H1 (cell line): ENCODE measurements at places on chromosomes 12 and 14. TPM values are rescaled to one million over a fixed set of nuclear protein-coding genes. Genes with fewer than 3 reads are reported as not detected.

DNA sequence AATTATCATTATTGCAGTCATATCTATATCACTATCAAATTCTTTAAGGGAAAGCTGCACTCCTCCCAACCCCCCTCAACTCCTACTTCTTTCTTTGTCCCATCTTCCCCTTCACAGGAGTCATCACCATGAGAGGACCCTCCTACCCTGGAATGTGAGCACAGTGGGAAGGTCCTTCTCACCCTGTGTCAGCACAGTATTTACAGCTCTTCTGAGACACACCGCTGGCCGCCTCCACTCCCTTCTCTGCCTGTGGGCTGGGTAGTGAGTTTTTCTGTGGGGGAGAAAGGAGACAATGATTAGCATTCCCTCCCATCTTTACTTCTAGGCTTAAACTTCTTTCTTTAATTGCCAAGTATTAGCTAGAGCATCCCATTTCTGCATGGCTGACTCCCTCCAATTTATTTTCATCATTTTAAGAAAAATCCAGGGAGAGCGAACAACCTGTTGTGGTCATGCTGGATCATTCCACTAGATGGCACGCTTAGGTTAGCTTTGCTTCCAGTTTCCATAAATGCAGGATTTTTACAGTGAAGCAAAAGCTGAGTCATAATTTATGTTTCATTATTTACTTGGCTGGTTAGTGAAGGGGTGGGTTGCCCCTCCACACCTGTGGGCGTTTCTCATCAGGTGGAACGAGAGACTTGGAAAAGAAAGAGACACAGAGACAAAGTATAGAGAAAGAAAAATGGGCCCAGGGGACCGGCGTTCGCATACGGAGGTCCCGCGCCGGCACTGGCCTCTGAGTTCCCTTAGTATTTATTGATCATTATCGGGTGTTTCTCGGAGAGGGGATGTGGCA lies 188.5 kb downstream of the ALX1 start:
- H3K4me3 ChIP-seq, result peak overlapping the region; percentile 26; the same call in 1 of the 2 replicates
- no peaks in the 10 kb centered on the region for H3K36me3 ChIP-seq
- H3K4me1 ChIP-seq, result peaks cover 3% of the 10 kb centered on the region; the same call in 1 of the 2 replicates
- no peaks in the 10 kb centered on the region for H3K27me3 ChIP-seq
- no peak overlapping the region; the same call in 1 of the 2 replicates for H3K27ac ChIP-seq
- DNase-seq, result peak; percentile 67

- H3K27ac ChIP-seq, result no peak overlapping the region
- DNase-seq, result no peak
- H3K36me3 ChIP-seq, result no peaks in the 10 kb centered on the region
- H3K27me3 ChIP-seq, result no peaks in the 10 kb centered on the region
- no peaks in the 10 kb centered on the region for H3K4me1 ChIP-seq
Measured at GRCh38 chr14:49641697-49642129, 6.7 kb upstream of the DNAAF2 start.

Gene NGB
- polyA plus RNA-seq, result 0.60 and 0.78 TPM in 2 replicates

- H3K36me3 ChIP-seq, result no peaks in the 10 kb centered on the region
- no peaks in the 10 kb centered on the region for H3K27me3 ChIP-seq
- H3K27ac ChIP-seq, result no peak overlapping the region
- no peaks in the 10 kb centered on the region for H3K4me1 ChIP-seq
Measured at GRCh38 chr12:69948851-69949250, 123.8 kb downstream of the MYRFL start.

- H3K27me3 ChIP-seq, result no peaks in the 10 kb centered on the region
- H3K4me3 ChIP-seq, result no peak overlapping the region
- DNase-seq, result no peak
- no peaks in the 10 kb centered on the region for H3K36me3 ChIP-seq
- H3K4me1 ChIP-seq, result peaks cover 3% of the 10 kb centered on the region
Measured at GRCh38 chr12:46472893-46473633, 100.5 kb upstream of the SLC38A2 start.

- H3K4me1 ChIP-seq, result no peaks in the 10 kb centered on the region
- H3K4me3 ChIP-seq, result no peak overlapping the region
- no peaks in the 10 kb centered on the region for H3K27me3 ChIP-seq
- no peak overlapping the region for H3K27ac ChIP-seq
Measured at GRCh38 chr14:60482743-60483142, 3.1 kb downstream of the C14orf39 start.

DNA sequence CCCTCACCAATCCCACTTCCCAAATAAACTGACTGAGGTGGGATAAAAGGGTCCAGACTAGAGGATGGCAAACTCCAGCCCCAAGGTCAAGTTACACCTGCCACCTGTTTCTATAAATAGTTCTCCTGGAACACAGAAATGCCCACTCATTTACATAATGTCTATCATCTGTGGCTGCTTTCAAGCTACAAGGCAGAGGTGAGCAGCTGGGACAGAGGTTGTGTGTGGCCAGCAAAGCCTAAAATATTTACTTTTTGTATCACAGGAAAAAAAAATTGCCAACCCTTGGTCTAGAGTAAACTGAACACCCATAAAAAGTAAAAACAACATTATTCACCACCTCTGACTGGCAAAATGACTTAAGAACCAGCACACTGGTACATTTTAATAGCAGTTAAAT lies 269.4 kb downstream of the RGS6 start:
- H3K4me3 ChIP-seq, result no peak overlapping the region
- H3K27ac ChIP-seq, result no peak overlapping the region
- no peaks in the 10 kb centered on the region for H3K36me3 ChIP-seq
- H3K27me3 ChIP-seq, result no peaks in the 10 kb centered on the region
- H3K4me1 ChIP-seq, result no peaks in the 10 kb centered on the region

Gene GUCY2C
- 1.1 and 1.9 TPM in 2 replicates for polyA plus RNA-seq

DNA sequence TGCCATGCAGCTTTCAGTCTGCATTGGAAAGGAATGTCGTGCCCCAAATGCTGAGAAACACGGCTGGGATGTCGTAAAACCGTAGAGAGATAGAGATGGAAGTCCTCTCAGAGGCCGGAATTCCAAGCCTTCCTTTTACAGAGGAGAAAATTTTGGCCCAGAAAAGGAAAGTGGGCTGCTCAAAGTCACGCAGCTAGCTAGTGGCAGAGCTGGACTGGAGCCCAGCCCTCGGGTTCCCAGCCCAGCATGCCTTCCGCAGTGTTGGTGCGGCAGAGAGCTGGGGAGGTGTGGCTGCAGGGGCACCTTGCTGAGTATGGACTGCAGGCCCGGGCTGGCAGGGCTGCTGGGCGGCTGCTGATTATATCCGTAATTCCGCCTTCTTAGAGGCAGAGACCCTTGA lies 50.3 kb downstream of the KCNA1 start:
- no peaks in the 10 kb centered on the region for H3K4me1 ChIP-seq
- no peak overlapping the region for H3K27ac ChIP-seq
- H3K4me3 ChIP-seq, result no peak overlapping the region
- peaks cover 2% of the 10 kb centered on the region for H3K27me3 ChIP-seq
- H3K36me3 ChIP-seq, result no peaks in the 10 kb centered on the region

Gene AKAP6
- polyA plus RNA-seq, result 0.05 and 0.09 TPM in 2 replicates

- no peak for DNase-seq
- H3K4me1 ChIP-seq, result peaks cover 8% of the 10 kb centered on the region
- no peak overlapping the region for H3K27ac ChIP-seq
- no peaks in the 10 kb centered on the region for H3K27me3 ChIP-seq
- H3K36me3 ChIP-seq, result no peaks in the 10 kb centered on the region
Measured at GRCh38 chr12:89962648-89963047, 254.0 kb upstream of the ATP2B1 start.

- H3K36me3 ChIP-seq, result no peaks in the 10 kb centered on the region
- H3K4me3 ChIP-seq, result no peak overlapping the region
- H3K27me3 ChIP-seq, result no peaks in the 10 kb centered on the region
Measured at GRCh38 chr12:102980350-102980749, 22.9 kb downstream of the ASCL1 start.

GRCh38 chr12:70663838-70664237 lies 26.6 kb upstream of the PTPRB start:
- no peaks in the 10 kb centered on the region; the same call in 1 of the 2 replicates for H3K4me1 ChIP-seq
- H3K27me3 ChIP-seq, result no peaks in the 10 kb centered on the region
- no peak for DNase-seq
- H3K36me3 ChIP-seq, result no peaks in the 10 kb centered on the region
- no peak overlapping the region for H3K27ac ChIP-seq
- no peak overlapping the region for H3K4me3 ChIP-seq

GRCh38 chr14:85583380-85583779 lies 53.4 kb downstream of the FLRT2 start:
- no peak overlapping the region for H3K4me3 ChIP-seq
- H3K27me3 ChIP-seq, result peaks cover 1% of the 10 kb centered on the region
- H3K4me1 ChIP-seq, result peaks cover 3% of the 10 kb centered on the region; the same call in 1 of the 2 replicates

Gene RAPGEF3
- 5.0 and 5.2 TPM in 2 replicates for polyA plus RNA-seq

- H3K27me3 ChIP-seq, result no peaks in the 10 kb centered on the region
- no peak overlapping the region for H3K4me3 ChIP-seq
- no peaks in the 10 kb centered on the region for H3K4me1 ChIP-seq
- H3K36me3 ChIP-seq, result no peaks in the 10 kb centered on the region
- DNase-seq, result no peak
Measured at GRCh38 chr14:98868866-98869265, 403.1 kb downstream of the BCL11B start.

Gene LHX5
- polyA plus RNA-seq, result 1.1 and 4.6 TPM in 2 replicates

DNA sequence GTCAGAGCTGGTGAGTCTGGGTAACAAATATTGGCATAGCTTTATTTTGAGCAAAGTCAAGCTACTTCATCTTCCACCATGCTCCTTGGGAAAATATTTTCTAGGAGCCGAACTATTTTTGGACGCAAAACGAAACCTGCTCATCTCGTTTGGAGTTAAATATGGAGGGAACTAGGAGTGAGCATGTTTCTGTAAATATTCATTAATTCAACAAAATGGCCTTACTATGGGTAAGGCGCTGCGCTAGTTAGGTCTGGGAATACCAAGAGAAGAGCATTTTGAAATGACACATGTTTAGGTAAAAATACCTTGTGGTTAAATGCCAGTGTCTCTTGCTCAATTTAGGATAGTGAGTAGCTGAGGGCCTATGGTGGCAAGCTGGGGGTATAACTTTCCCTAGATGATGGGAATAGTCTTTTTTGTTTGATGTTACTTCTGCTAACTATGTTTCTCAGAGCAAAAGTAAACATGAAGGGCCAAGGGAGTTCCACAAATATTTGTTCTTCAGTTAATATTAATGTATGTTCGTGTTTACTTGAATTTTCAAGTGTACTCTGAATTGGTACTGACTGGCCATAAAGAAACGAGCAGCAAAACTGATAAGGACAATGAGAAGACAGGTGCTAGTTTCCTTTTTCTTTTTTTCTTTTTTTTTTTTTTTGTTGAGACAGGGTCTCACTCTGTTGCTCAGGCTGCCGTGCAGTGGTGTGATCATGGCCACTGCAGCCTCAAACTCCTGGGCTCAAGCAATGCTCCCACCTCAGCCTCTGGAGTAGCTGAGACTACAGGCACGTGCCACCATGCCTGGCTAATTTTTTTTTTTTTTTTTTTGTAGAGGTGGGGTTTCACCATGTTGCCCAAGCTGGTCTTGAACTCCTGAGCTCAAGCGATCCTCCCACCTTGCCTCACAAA lies 77.7 kb downstream of the MAP1LC3B2 start:
- H3K36me3 ChIP-seq, result no peaks in the 10 kb centered on the region
- no peaks in the 10 kb centered on the region for H3K27me3 ChIP-seq
- no peak overlapping the region for H3K4me3 ChIP-seq
- no peak overlapping the region for H3K27ac ChIP-seq
- no peak for DNase-seq

Gene SMCO2
- polyA plus RNA-seq, result 0.11 and 0.24 TPM in 2 replicates

DNA sequence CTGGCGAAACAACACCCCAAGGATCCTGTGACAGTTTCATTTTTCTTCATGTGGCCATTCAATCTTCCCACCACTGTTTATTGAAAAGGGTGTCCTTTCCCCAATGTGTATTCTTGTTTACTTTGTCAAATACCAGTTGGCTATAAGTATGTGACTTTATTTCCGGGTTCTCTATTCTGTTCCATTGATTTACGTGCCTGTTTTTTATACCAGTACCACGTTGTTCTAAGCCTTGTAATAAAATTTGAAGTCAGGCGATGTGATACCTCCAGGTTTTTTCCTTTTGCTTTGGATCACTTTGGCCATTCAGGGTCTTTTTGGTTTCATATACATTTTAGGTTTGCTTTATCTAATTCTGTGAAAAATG lies 9.1 kb upstream of the MGAT4C start:
- no peak overlapping the region for H3K27ac ChIP-seq
- peaks cover 1% of the 10 kb centered on the region; the same call in 1 of the 2 replicates for H3K4me1 ChIP-seq
- no peaks in the 10 kb centered on the region for H3K27me3 ChIP-seq

DNA sequence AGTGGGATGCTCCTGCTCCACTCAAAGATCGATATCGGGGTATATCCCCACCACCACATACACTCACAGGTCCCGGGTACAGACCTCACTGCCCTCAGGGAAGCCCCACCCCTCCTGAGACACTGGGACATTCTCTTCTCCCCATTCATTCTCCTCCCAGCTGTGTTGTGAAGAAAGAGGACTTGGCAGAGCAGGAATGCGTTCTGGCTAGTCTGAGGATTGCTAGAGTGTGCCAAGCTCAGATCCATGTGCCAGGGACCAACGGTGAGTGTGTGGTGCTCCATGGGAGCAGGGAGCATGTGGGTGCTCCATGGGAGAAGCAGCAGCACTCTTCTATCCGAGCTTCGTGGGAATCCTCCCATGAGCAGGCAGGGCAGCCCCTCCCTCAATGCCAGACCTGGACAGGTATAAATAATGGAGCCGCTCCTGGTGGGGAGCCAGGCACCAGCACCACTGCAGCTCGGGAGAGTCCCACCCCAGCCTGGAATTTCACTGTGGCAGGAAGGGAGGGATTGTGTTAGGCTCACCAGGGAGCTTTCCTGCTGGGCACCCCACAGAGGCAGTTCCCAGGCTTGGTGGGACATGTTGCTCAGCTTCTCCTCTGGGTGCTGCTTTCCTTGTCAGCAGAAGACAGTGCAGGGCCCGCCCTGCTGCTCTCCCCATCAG lies 2.3 kb upstream of the KRT5 start:
- no peaks in the 10 kb centered on the region for H3K27me3 ChIP-seq
- no peaks in the 10 kb centered on the region; the same call in 1 of the 2 replicates for H3K4me1 ChIP-seq
- H3K36me3 ChIP-seq, result no peaks in the 10 kb centered on the region
- DNase-seq, result peak; percentile 27
- no peak overlapping the region for H3K4me3 ChIP-seq
- no peak overlapping the region for H3K27ac ChIP-seq

- no peaks in the 10 kb centered on the region for H3K27me3 ChIP-seq
- no peak overlapping the region for H3K4me3 ChIP-seq
- H3K27ac ChIP-seq, result no peak overlapping the region
- no peaks in the 10 kb centered on the region for H3K36me3 ChIP-seq
- H3K4me1 ChIP-seq, result no peaks in the 10 kb centered on the region
- no peak for DNase-seq
Measured at GRCh38 chr14:96263347-96264199, 7.6 kb downstream of the BDKRB1 start.

GRCh38 chr12:132469423-132469822 lies 20.5 kb upstream of the FBRSL1 start:
- DNase-seq, result no peak
- H3K36me3 ChIP-seq, result no peaks in the 10 kb centered on the region
- H3K27me3 ChIP-seq, result peaks cover 29% of the 10 kb centered on the region

DNA sequence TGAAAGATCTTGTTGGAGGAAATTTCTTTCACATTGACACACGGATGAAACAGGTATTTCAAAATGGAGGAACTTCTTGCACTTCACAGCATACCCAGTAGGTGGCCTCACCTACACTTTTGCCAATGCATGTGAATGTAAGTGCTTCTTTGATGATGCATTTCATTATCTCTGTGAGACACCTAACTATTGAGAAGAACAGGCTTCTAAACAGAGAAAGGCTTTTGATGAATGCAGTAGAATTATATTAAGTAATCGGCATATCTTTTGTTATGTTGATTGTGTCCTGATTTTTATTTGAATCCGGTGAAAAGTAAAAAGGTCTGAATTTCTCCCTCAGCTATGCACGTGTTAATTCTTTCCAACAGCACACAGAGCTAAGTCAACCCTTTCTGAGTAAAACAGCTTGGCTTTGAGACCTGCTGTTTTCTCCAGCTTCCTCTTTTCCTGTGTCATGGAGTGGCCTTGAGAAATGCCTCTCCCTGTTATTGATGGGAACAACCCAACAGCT lies 399.0 kb downstream of the NAV3 start:
- peak overlapping the region; percentile 5; the same call in 1 of the 2 replicates for H3K4me3 ChIP-seq
- no peaks in the 10 kb centered on the region for H3K27me3 ChIP-seq
- peaks cover 5% of the 10 kb centered on the region; the same call in 1 of the 2 replicates for H3K36me3 ChIP-seq
